NCI-H524 (cell line): ENCODE measurements at places on chromosomes 7 and 10.

DNA sequence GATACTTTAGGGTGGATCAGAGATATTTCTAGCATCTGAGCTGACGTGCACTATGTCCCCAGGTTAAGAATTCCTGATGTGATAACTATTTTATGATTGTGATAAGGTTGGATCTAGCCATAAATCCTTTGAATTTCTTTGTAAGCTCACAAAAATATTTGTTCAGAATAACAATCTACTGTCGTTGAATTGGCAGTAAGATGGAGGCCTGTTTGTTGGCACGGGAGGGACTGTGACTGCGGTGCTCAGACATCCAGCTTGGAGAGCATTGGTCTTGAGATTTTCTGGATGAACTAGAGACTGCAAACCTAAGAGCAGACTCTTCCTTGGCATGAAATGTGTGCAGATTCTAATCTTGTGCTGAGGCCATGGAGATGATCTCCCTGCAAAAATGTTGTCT, 131.1 kb downstream of the LRRC4 start:
- no peak for DNase-seq

GRCh38 chr10:28463141-28463540, 69.8 kb upstream of the WAC start:
- DNase-seq: no peak

DNA sequence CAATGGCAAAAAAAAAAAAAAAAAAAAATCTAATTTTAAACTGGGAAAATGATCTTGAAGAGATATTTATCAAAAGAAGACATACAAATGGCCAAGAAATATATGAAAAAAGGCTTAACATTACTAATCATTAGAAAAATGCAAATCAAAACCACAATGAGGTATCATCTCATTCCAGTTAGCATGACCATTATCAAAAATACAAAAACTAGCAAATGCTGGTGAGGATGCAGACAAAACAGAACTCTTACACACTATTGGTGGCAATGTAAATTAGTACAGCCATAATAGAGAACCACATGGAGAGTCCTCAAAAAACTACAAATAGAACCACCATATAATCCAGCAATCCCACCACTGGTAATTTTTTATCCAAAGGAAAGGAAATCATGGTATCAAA, 489.6 kb downstream of the TNS3 start:
- DNase-seq: no peak

DNA sequence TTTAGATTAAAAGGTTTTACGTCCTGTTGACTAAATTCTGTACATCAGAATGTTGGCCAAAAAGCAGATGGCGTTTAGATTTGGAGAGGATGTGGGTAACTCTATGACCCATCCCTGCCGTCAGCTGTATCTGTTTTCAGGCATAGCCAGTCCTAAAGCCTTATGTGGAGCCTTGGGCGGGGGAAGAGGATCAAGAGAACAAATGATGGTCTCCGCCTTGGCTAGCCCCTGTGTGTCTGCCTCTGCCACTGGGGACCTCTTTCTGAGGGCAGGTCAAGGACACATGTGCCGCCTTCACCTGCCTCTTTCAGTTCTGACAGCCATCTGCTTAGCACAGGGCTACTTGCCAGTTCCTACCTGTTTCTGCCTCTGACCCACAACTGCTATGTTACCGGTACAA, 24.1 kb downstream of the PDSS1 start:
- no peak for DNase-seq

GRCh38 chr7:116805100-116805544, 57.3 kb upstream of the CAPZA2 start:
- peak; percentile 88 for DNase-seq

DNA sequence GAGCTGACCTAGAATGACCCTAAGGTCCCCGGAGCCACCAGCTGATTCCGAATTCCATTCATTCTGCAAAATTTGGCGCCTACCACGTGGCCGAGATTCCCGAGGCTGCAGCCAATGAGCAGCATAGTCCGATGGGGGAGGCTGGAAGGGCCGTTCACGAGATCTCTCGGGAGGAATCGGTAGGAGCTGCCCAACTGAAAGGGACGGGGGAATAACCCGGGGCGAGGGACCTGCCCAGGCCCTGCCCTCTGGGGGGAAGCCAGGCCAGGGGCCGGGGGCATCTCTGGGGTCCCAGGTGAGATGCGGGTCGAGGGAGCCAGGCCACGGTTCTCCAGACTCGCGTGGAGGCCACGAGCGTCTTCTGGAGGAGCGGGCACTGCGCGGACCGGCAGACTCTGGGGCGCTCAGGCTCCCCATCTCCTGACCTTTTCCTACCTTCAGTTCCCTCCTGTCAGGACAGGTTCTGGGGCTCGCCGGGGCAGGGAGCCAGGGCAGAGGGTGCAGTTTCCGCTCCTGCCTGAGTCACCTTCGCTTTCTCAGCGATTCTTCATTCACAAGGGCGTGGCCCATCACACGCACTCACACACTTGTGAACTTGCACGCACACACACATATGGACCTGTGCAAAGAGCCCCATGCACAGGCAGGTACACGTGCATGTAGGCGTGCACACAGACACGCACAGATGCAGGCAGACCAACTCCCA, 173.4 kb downstream of the RNF216 start:
- no peak for DNase-seq

DNA sequence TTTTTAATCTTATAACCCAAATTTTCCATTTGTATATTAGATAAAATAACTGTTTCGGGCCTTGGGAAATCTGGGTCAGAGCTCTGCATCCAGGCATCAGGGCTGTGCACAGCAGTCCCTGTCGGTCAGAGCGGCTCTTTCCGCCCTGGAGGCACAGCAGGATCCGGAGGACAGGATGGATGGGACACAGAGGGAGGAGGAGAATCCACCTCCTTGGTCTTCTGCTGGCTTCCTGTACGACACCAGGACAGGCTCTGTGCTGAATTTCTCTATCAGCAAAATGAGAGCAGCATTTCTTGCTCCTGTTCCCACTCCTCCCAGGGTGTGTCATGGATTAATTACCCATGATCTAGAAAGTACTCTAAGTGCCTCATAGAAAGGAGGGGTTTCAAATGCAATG, 254.9 kb downstream of the SKAP2 start:
- no peak for DNase-seq

DNA sequence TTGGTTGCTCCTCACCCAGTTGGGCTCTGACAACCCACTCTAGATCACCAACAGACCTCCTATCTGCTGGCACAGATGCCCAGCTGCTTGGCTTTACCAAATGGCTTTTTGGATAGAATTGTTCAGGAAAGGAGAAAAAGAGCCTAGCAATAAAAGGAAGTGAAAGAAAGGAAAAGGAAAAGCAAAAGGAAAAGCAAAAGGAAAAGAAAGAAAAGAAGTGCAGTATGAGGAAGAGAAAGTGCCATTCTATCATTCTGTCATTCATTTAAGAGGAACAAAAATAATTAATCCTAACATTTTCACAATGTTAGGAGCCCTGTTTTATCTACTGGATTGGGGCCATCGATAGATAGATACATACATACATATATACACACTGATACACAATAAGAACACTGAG, 353.6 kb downstream of the THSD7A start:
- no peak for DNase-seq

DNA sequence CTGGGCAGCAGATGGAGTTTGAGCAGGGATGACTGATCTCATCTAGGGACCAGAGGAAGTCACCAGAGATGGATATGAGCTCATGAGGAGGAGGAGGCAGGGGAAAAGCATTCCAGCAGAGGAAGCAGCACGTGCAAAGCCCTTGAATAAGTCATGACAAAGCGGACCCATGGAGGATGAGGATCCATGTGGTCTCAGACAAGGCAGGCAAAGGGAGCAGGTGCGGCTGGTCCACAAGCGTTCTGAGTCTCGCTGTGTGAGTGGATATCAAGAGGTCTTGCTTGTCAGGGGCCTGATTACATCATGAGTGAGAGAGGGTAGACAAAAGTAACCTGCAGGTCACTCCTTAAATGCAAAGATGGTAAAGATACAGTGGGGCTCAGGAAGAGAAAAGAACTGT, 307.6 kb downstream of the GRID1 start:
- DNase-seq: no peak

DNA sequence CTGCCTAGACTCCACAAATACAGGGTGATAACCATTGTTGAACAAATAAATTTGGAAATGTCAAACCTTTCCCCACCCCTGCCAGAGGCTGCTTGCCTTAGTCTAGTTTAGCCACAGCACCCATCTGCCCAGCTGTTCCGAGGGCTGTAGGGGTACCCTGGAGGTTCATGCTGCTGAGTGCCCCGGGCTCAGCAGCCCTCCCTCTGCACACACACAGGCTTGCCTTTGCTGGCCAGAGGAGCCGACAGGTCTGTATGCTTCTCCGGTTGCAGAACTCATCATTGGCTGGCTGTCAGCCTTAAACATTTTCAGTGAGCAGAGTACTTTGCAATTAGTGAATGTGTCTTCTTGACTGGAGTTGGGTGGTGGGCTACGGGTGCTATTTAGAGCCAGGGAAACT, 122.9 kb downstream of the NRF1 start:
- no peak for DNase-seq

DNA sequence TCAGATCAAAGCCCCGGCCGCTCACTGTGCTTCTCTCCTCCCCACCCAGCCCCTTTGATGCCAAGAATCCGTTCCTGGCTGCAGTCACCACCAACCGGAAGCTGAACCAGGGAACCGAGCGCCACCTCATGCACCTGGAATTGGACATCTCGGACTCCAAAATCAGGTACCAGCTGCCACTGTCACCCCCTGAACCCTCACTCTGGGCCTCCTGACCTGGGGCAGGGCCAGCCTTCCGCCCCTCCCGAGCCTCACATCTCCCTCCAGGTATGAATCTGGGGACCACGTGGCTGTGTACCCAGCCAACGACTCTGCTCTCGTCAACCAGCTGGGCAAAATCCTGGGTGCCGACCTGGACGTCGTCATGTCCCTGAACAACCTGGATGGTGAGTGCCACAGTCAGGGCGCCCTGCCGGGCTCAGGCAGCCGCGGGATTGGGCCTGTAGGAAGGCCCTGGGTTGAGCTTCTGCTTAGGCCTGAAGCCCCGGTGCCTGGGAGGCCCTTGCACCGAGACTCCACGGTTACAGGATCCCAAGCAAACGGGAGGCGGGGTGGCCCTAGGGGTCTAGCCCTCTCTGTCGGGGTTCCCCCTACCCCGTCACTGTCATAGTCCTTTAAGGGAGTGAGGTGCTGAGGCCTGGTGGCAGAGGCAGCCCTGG, 10.8 kb downstream of the TMEM120A start:
- no peak for DNase-seq

- DNase-seq: no peak
Measured at GRCh38 chr7:123748171-123748733, 551 bp downstream of the WASL start.
